ENCODE measurements at places on chromosomes 4 and X.

GRCh38 chrX:31931225-31931624, 859.4 kb upstream of the FTHL17 start:
- DNase-seq: no peak

DNA sequence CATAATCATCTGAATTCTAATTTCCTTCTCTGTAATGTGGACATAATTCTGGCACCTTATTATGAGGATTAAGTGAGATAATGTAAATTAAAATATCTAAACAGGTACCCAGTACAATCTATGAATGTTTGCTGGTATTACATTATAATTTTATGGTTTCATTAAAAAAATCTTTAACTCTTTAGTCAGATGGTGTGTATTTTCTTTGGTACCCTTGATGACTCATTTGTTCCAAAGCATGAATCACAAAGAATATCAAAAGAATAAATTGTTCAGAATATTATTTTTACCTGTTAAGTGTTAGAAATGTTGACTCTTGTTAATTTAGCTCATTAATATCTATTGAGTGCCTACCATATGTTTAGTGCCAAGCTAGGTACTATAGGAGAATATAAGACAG, 74.3 kb downstream of the SNX25 start:
- no peak for DNase-seq

DNA sequence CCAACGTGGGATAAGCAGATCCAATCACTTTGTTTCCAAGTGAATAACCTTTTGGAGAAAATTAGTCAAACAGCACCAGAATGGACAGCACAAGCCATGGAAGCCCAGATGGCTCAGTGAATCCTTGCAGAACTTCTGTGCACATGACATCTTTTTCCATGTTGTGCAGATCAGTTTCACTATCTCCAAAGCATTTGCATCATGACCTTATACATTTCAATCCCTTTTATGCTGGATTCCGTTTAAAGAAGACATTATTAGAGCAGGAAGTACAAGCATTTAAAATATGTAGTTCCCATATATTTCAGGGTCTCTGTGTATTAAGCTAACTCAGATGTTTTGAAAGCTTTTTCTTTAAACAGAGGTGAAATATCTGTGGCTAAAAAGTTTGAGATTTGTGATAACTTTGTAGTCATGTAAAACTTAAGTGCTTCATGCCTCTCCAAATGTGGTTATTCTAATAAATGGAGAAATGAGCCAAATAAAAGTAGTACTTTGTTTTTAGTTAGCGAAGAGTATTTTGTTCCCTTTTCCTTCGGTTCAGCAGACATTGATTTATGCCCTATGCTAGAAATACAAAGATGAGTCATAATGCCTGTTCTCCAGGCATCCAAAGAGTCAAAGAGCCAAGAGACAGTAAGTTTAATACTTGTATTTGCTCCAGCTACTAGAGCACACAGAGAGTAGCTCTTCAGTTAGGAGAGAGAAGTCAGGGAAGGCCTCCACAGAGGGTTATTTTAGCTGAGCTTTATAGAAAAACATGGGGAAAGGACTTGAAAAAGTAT, 39.0 kb downstream of the PLAC8 start:
- DNase-seq: no peak

GRCh38 chr4:145881989-145882388, 56.6 kb downstream of the ZNF827 start:
- DNase-seq: no peak

DNA sequence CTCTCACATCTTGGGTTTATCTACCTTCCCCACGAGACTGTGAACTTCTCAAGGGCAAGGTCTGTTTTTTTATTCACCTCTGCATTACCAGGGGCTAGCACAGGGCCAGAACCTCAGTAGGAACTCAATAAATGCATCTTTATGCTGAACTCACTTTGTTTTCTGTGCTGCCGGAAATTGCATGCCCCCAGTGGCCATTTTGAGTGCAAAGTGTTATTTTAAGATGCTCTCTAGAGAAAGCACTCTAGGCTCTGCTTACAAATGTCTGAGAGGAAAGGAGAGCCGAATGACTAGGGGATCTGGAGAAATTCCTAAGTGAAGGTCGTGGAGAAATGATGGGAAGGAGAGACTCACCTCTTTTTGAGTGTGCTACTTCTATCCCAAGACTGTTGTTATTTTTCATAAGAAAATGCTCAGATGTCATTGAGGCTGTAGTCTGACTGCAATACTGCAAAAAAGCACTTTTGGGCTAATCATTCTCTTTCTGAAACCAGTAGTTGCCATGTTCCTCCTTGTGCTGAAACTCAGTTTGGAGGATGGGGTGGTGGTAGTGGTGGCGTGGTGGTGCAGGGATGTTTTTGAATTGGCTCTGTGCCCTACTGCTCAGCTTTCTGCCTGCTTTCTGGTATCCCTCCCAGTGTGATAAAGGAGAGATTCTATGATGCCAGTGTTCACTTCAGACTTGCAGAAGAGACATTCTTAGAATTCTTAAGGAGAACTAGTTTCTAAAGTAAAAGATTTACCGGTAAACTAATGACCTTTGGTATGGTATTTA, 41.3 kb downstream of the DOCK11 start:
- DNase-seq: no peak

DNA sequence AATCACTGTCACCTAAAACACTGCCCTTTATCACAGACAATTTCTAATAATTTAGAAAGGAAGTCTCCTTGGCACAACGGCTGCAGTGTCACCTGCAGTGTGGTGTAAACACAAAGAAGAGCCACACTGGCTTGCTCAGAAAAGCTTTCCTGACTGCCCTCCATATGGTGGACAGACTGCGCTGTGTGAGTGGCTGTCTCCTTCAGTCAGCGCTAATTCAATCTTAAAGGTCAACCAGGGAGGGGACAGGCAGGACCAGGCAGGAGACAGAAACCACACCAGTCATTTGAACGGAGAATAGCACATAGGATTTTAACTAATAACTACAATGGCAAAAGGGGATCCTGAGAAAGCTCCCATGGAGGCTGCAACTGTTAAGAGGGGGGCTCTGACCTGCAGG, 132.1 kb downstream of the NSUN7 start:
- no peak for DNase-seq

DNA sequence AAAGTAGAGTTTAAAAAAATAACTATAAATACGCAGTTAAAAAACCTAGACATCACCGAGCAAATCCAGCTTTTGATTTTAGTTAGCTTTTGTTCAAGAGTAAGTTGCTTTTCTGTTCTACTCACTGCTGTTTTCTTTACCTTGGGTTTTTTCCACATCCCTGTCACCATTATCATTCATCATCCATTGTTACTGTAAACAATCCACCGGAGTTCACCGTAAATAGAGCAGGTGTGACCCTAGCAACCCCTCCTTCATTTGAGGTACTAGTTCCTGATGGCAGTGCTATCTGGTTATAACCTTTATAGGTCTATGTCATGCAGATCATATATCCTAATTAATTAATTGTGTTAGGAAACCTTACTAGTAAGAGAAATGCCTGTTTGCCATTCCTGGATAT, 43.0 kb upstream of the TEX13D start:
- no peak for DNase-seq

GRCh38 chrX:119398974-119399771, at the start of gene SLC25A43:
TSS of gene SLC25A43 (plus strand) at chrX:119399336. CDS start at chrX:119399404, 68 bp downstream.
- DNase-seq: peak; percentile 1

DNA sequence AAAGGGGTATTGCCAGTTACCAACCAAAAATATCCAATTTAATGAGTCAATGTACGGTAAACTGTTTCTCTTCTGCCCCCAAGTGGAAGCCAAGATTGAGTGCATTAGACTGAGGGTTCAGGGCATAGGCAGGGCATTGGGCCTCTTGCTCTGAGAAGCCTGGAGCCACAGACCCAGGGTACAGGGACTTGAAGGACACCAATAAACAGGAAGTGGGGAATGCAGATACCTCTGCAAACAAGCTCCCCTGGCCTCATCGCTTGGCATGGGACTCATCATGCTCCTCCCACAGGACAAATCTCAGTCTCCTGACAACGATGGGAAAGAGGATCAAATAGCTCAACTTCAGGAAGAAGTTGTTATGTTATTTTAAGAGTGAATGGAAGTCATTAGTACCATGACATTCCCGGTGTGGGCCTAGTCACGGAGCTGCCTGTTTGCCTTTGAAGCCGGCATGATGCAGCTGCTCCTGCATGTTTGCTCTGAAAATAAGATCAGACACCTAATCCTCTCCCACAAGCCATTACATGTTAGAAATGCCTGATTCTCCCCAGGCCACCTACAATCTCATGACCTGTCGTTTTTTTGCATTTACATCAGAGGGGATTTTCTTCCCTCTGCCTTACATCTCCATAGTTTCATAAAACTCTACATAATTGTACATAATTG, 224.2 kb downstream of the RCHY1 start:
- DNase-seq: no peak

DNA sequence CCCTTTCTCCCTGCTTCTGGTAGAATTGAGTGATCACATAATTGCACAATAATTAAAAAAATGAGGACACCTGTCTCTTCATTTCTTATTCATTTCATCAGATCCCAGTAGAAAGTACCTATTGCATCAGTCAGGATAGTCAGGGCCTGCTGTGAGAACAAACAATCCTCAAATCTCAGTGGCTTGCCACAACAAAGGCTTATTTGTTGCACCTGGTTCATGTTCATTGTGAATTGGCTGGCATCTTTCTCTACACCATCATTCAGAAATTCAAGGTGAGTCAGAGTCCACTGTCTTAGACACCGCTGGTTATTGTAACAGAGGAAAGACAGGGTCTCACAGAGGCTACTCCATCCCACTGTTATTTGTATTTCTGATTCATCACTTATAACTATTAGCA, 409.8 kb downstream of the STIM2 start:
- no peak for DNase-seq

DNA sequence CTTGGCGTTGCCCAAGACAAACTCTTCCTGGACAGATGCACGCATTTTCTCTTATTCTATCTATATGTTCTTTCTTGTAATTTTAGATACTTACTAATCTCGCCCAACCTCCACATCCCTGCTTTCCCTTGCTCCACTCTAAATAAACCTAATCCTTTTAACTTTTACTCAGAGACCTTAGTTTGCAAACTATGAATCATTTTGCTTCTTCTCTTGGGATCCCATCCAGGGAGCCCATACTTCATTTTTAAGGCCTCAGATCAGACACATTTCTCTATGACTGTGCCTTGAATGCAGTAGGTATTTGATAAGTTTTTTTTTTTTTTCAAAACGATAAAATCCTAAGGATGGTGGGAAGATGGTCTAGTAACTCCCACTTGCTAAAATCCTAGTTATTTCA, 353.8 kb upstream of the HAND2 start:
- no peak for DNase-seq

GRCh38 chrX:15749642-15750610, 11.9 kb downstream of the CA5B start:
- no peak for DNase-seq

Data from stimulated activated CD4-positive, alpha-beta T cell treated with anti-CD3 and anti-CD28 coated beads, TNF-alpha, amount 100 ng/mL, for 4 hours (primary cell).